Activated CD8-positive, alpha-beta memory T cell treated with anti-CD3 and anti-CD28 coated beads for 24 hours (primary cell): ENCODE measurements at places on chromosomes 2 and 18.

DNA sequence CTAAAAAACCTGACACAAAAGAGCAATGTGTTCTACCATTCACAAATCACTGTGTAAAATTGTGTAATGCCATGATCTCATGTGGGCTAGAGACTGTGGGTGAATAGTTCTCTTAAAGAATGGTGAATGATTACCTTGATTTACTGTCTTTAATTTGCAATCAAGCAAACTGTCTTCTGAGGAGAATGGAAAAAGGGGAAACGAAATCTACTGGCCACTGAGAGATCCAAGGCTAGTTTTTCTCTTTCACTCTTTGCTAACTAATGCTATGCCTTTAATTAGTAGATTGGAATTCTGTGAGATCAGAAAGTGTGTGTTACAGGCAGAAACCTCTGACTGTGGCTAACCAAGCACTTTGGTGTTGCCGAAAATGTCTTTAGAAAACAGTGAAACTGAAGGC lies 422.7 kb downstream of the TGIF1 start:
- DNase-seq = no peak

DNA sequence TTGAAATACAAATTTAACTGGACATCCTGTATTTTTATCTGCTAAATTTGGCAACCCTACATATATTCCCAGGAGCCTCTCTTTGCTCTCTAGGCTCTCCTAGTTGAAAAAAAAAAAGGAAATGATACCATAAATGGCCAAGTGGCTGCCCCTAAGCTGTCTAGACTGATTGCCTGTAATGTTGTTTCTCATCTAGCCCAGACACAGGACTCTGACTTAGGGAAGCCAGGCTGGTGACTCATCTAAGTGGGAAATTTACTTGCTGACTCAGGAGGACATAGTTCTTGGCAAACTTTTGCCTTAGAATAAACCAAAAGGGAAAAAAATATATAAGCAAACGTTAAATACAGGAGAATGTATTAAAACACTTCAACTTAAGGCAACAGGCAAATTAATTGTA lies 14.6 kb upstream of the ITGAV start:
- no peak for DNase-seq

GRCh38 chr2:159873258-159873657 lies 75.2 kb upstream of the CD302 start:
- no peak for DNase-seq

- DNase-seq = no peak
Observed at GRCh38 chr2:2866459-2866858, 511.2 kb downstream of the EIPR1 start.

DNA sequence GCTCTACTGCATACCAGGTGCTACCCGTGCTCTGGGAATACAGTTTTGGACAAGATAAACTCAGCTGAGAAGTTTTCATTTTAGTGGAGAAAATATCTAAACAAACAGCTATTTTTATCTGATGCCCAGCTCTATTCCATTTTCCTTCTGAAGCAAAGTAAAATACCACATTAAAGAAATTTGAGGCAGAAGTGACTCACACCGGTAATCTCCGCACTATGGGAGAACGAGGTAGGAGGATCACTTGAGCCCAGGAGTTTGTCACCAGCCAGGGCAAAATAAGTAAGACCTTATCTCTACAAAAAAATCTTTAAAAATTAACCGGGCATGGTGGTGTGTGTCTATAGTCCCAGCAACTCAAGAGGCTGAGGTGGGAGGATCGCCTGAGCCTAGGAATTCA lies 416.2 kb upstream of the LYPD1 start:
- DNase-seq = no peak

GRCh38 chr2:65985986-65986385 lies 448.9 kb upstream of the MEIS1 start:
- DNase-seq = no peak

DNA sequence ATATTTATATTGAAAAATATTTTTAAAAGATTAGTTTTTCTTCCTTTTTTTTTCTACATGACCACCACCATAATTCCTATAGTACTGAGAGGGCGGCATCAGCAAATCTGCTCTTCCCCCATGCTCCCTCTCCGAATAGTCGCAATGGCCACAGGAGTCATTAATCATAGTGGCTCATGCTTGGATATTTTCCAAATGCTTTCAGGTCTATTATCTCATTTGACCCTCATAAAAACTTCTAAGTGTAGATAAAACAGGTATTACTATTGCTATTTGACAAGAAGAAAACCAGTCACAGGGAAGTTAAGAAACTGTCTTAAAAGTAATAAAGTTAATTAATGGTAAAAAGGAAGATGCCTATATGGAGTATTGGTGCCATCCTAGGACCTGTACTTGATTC lies 440.7 kb downstream of the CMPK2 start:
- DNase-seq = no peak

GRCh38 chr2:35199298-35199697 lies 1156.3 kb upstream of the CRIM1 start:
- no peak for DNase-seq

- no peak for DNase-seq
Observed at GRCh38 chr2:219430633-219431615, 3.7 kb upstream of the SPEG start.

- DNase-seq = no peak
Observed at GRCh38 chr2:75002007-75002406, 43.6 kb downstream of the POLE4 start.

DNA sequence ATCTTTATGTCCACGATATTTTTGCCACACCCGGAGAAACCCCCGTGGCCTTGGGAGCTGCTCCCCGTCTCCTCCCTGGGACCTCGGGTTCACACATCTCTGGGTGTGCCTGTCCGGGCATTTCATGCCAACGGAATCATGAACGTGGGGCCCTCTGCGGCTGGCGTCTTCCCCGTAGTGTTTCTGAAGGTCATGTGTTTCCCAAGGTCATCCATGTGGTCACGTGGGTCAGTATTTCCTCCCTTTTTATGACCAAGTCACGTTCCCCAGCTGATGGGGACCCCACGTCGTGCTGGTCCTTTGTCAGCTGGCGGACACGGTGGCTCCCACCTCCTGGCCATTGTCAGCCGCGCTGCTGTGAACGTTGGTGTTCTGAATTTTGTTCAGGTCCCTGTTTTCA lies 135.7 kb downstream of the NFATC1 start:
- no peak for DNase-seq

- peak; percentile 83 for DNase-seq
Observed at GRCh38 chr18:77131652-77132368, 773 bp downstream of the MBP start.

- no peak for DNase-seq
Observed at GRCh38 chr2:226791056-226791486, 8.5 kb downstream of the IRS1 start.

- DNase-seq = no peak
Observed at GRCh38 chr2:52526735-52527134, 1240.9 kb upstream of the CHAC2 start.

- no peak for DNase-seq
Observed at GRCh38 chr2:191637182-191638078, 40.5 kb upstream of the NABP1 start.

DNA sequence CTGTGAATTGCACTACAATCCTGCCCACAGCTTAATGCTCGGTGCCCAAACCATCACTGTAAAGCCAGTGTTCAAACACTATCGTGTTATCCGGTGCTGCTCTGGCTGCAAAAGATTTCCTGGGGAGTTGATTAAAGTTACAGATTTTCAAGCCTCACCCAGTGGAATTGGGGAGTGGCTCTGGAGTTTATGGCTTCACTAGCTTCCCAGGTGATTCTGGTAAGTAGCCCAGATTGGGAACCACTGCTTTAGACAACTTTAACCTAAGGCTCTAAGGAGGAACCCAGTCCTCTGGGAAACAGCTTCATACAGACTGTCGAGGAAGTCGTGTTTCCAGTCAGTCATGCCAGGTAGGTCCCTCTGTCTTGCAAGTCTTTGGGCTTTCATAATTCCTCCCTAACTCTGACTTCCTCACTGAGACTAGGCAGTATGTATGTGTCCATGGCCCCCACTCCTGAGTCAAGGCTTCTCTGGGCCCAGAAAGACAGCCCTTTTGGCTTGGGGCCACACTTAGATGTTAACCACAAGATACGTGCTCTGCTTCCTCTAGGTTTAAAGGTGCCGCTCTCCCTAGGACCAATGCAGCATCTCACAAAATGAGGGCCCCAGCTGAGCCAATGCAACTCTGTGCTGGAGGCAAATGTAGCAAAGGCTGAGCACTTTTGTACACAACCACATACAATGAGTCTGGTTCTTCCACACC lies 299.7 kb downstream of the PRKCE start:
- DNase-seq = peak; percentile 30

DNA sequence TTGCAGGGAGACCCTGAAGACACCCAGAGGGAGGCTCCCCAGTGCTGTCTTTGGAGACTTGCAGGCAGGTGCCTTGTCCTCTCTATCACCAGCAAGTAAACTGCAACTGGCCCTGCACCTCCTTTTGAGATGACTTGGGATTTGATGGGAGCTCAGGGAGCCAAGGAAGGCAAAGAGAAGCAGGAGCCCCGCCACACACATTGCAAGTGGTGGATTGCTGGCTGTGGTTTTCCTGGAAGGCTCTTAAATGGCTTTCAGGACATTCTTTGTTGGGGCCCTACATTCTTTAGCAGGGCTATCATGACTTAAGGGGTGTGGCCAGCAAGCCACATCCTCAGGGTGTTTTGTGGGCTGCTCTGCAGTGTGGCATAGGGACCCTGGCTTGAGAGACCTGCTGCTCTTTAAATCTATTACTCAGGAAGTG lies 39.9 kb upstream of the CDC42EP3 start:
- DNase-seq = no peak

DNA sequence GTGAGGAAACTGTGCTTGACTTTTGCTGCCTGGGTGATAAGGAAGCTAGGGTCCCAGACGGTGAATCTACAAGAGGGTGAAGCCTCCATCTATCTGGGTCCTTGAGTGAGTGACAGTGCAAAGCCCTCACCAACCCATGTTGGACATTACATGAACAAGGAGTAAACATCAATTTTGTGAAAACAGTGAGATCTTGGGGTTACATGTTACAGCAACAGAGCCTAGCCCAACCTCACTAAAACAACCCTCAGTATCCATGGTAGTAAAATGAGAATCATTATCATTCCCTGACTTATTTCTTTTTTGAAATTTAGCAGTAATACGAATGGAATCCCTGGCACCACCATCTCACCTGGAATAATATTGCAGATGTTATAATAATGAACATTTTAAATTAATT lies 103.4 kb downstream of the TSN start:
- no peak for DNase-seq

GRCh38 chr2:113173542-113174375 lies at the start of gene PSD4:
PSD4 (plus strand) TSS chr2:113173971; CDS start chr2:113182457, 8,486 bp downstream.
- peak; percentile 91 for DNase-seq

DNA sequence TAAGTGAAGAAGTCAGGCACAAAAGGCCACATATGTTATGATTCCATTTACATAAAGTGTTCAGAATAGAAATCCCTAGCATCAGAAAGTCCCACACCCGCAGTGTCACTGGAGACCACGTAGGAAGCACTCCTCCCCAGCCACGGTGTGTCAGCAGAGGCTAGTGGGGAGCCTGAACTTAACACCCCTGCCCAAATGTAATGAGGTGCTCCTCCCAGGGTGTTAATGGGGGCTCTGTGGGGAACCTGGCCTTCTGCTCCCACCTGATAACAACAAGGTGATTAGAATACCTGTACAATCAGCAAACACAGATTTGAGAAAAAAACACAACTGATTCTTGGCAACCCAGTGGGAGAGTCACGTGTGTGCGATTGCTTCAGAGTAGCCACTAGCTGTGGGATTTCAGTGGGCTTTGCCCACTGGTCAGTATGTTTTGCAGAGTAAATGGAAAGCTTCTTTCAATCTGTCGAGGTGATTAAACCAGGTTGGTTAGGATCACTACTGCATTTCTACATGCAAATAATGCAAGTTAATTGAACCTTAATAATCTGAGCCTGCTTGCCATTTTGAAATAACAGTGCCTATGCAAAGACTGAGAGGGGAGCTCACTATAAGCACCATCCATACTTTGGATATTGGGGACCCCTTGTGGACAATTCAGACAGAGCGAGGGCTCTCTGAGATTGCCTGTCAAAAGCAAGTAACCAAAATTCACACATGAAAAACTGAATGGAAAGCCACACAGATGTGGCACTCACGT lies 20.6 kb upstream of the ATRAID start:
- no peak for DNase-seq

GRCh38 chr2:45647986-45648520 lies 3.4 kb upstream of the PRKCE start:
- DNase-seq = no peak

GRCh38 chr2:47560107-47560819 lies 157.3 kb downstream of the MSH2 start:
- no peak for DNase-seq

GRCh38 chr2:166727095-166727494 lies 161.2 kb upstream of the XIRP2 start:
- DNase-seq = no peak

GRCh38 chr2:147888680-147889079 lies 43.9 kb downstream of the ACVR2A start:
- no peak for DNase-seq

- no peak for DNase-seq
Observed at GRCh38 chr2:222013889-222014288, 284.9 kb downstream of the PAX3 start.

DNA sequence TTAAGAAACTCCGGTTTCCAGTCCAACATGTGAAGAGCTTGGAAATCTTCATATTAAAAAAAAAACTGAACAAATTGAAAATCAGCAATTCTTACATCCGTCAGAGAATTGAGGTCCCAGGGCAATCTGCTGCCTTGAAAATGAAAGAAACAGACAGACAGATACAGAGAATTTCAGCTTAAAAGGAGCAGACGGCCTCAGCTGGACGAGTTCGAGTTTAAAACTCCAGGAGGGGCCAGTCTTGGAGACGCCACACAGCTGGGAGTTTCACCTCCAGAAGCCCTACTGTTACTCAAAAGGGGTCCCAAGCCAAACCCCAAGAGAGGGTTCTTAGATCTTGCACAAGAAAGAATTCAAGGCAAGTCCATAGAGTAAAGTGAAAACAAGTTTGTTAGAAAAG lies 226.5 kb upstream of the ARL4C start:
- no peak for DNase-seq

DNA sequence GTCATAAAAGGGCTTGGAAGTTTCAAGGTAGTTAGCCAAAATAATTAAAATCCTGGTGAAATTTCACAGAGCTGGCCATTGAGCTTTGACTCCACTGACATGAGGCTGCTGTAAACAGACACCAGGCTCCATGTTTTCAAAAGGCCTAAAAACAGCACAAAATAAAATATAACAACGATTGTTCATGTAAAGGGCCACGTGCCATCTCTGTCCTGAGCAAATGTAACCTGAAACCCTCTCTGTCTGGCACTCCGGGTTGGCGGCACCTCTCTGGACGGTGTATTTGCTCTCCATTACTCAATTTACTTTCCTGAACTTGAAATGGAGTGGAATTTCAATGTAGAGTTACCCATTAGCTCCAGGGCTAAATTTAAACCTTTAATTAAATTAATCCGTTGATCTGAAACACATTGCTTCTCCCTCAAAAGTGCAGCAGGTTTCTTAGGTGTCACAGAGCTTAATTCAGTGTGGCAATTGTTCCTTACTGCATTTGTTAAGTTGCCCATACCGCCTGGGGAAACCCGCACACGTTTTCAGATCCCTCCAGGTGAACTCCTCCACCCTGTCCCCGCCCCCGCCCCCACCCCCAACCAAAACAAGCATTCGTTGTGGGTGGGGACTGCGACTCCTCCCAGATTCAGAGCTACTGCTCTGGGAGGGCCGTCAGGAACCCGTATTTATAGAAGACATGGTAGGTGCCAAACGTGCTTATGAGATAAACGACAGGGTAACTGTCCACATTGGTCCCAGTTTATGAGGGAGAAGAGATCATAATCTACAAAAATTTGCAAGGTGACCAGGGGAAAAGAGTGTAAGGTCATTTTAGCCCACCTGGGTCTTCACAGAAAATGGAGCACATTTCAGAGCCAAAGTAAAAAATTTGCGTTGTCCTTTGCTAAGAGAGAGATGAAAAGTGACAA lies 1.2 kb upstream of the CABLES1 start:
- DNase-seq = no peak

GRCh38 chr2:149816756-149817551 lies 229.4 kb upstream of the MMADHC start:
- no peak for DNase-seq
